ENCODE measurements at places on chromosomes 5 and 9.

GRCh38 chr9:69207503-69207902 lies 33.4 kb downstream of the TJP2 start:
- DNase-seq, result no peak

GRCh38 chr5:35356725-35357124 lies 126.4 kb upstream of the PRLR start:
- DNase-seq, result no peak

DNA sequence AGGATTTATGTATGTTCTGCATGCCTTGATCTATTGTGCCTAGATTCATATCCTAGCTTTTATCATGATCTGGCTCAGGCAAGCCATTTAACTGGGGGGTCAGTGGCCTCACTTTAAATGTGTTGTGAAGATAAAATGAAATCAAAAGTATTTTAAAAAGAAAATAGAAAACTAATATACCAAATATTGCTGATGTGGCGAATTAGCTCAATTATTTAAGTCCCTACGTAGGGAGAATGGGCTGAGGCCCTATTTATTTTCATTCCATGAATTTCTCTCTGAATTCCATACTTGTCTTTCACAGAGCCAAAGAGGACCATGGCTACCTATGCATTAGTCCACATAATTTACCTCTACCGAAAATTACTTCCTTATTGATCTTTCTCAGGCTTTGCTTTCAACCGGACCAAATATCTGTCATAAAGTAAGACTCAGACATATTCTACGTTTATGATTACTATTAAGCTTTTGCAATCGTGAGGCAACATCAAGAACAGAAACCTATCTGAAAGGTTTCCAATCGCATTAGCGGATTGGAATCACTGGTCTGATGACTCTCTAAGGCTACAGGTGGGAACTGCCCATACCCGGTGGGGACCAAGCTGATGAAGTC lies 1.7 kb downstream of the MBLAC2 start:
- no peak for DNase-seq

GRCh38 chr5:76099286-76099702 lies 16.1 kb downstream of the SV2C start:
- DNase-seq, result no peak

DNA sequence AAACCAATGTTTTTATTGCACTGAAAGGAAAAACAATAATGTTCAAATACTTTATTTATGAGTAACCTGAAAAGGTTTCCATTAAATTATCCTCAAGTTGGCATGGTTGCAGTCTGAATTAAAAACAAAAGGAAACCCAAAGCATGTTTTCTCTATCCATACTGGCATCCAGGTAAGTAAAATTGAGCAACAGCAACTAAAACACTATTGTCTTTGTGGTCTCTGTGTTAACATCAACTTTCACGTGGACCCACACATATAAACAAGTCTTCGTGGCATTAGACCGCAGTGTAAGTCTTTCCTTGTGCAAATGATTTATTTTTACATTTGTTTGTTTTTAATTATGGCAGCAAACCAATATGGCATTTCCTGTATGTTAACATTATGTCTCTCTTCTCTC lies 757.6 kb downstream of the SEMA5A start:
- DNase-seq, result no peak

DNA sequence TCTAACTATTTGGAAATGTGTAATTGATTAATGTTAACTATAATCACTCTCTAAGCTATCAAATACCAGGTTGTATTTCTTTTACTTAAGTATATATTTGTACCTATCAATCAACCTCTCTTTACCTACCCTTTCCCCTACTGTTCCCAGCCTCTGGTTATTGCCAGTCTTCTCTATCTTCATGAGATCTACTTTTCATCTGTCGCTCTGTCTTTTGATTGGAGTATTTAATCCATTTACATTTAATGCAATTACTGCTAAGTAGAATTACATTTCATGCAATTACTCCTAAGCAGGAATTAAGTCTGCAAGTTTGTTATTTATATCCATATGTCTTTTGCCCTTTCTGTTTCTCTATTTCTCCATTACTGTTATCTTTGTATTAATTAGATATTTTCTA lies 148.1 kb downstream of the MAT2B start:
- DNase-seq, result no peak

- no peak for DNase-seq
Measured at GRCh38 chr5:169395136-169395535, 94.2 kb upstream of the SLIT3 start.

DNA sequence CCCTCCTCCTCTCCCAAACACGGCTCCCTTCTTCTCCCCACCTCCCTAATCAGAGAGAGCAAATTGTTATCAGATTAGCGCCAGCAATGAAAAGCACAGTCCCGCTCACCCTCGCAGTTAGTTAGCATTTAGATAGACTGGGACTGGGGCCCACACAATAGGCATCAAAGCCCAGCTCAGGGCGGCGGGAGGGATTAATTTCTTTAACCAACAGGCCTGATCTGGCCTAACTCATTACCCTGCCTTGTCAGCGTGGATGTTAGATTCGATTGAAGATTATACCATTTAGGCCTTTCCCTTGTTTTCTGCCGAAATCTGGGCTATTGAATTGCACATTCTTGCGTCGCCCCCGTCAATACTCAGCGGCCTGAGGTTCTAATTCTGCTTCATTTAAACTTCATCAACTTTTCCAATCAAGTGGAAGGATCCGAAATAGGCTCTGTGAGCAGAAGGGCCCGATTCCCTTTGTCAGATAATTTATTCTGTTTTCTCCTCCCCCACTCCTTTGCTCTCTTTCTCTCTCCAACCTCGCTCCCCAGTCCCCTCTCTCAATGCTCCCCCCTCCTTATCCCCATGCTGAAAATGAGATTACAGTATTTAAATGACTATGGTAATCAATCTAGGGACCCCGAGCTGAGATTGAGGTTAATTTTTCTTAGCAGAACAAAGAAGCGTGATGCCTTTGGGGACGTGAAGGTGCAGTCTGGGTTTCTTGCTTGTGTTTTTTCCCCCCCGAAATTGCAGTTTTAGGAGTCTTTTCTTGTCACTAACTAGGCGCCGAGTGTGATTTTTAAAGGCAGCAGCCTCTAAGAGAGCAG lies 15.1 kb downstream of the CFAP77 start:
- DNase-seq, result no peak

DNA sequence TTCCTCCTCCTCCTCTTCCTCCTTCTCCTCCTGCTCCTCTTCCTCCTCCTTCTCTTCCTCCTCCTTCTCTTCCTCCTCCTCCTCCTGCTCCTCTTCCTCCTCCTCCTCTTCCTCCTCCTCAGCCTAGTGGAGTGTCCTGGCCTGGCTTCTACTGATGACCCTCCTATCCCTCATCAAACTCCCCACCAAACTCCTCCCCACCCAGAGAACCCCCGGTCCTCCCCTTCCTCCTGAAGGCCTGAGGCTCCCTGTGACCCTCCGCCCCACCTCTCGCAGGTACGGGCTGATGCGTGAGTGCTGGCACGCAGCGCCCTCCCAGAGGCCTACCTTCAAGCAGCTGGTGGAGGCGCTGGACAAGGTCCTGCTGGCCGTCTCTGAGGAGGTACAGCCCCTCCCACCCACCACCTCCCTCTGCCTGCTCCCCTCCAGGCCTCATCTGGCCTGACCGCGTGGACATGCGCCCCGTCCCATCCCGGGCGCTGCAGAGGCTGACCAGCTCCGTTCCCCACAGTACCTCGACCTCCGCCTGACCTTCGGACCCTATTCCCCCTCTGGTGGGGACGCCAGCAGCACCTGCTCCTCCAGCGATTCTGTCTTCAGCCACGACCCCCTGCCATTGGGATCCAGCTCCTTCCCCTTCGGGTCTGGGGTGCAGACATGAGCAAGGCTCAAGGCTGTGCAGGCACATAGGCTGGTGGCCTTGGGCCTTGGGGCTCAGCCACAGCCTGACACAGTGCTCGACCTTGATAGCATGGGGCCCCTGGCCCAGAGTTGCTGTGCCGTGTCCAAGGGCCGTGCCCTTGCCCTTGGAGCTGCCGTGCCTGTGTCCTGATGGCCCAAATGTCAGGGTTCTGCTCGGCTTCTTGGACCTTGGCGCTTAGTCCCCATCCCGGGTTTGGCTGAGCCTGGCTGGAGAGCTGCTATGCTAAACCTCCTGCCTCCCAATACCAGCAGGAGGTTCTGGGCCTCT lies 10.6 kb downstream of the FGFR4 start:
- DNase-seq, result no peak

GRCh38 chr5:129820-130219 lies 37.9 kb downstream of the PLEKHG4B start:
- DNase-seq, result no peak

DNA sequence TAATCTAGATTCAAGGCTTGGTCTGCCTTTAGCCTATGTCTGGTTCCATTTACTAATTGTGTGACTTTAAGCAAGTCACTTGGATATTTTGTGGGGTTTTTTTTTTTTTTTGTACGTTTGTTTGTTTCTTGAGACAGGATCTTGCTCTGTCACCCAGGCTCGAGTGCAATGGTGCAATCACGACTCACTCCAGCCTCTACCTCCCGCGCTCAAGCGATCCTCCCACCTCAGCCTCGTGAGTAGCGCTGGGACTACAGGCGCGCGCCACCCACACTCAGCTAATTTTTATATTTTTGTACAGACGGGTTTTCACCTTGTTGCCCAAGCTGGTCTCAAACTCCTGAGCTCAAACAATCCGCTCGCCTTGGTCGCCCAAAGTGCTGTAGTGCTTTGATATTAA lies 1.1 kb upstream of the PFDN1 start:
- DNase-seq, result no peak

DNA sequence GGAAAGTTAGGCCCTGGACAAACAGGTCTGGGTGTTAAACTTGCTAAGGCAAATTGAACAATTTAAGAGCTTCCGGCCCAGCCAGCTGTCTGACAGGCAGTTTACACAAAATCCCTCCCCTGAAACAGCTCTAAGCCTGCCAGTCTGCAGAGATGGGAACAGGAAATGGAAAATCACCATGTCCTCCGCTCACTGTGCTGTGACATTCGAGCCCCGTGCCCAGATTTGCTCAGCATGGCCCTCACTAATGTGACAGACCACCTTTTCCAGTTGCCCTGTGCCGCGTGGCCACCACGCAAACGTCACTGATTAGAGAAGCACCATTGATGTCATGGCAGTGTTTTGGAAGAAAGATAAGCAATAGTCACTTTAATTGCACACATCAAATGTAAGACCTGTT lies 41.0 kb downstream of the CCNJL start:
- DNase-seq, result no peak

- DNase-seq, result no peak
Measured at GRCh38 chr5:165881259-165881658, 2375.8 kb downstream of the MAT2B start.

- no peak for DNase-seq
Measured at GRCh38 chr9:93712896-93713295, 136.5 kb downstream of the PHF2 start.

- no peak for DNase-seq
Measured at GRCh38 chr5:3607541-3608181, 12.0 kb downstream of the IRX1 start.

- no peak for DNase-seq
Measured at GRCh38 chr5:134125039-134126015, 10.8 kb downstream of the TCF7 start.

DNA sequence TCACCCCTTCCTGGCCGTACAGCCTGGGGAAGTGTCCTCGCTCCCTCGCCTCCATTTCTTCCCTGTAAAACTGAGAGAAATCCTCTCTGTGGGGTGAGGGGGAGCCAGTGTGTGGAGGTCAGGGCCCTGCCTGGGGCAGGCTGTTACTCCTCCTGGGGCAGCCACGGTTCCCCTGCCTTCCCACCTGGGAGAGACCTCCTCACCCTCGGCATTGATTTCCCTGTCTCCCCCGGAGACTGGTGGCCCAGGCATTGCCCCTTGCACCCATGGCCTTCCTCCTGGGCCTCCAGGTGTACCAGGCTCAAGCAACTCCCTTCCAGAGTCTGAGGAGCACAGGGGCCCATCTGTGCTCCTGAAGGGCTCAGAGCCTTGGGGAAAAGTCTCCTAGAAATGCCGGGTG lies 75.6 kb upstream of the RNU6ATAC start:
- DNase-seq, result no peak

DNA sequence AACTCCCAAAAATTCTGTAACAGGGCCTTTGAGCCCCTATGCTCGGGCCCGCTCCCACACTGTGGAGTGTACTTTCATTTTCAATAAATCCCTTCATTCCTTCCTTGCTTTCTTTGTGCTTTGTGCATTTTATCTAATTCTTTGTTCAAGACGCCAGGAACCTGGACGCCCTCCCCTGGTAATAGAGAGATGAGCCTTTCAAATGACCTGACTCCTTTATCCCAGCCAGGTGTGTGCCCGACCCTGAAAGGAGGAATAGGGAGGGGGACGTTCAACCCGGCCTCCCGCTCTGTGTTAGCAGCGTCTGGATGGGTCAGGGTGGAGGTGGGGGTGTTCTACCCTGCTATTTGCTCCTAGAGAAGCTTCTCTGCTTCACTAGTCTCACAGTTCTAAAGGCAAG lies 53.9 kb downstream of the FXN start:
- no peak for DNase-seq

GRCh38 chr9:36772449-36773403 lies 200.0 kb downstream of the MELK start:
- no peak for DNase-seq

DNA sequence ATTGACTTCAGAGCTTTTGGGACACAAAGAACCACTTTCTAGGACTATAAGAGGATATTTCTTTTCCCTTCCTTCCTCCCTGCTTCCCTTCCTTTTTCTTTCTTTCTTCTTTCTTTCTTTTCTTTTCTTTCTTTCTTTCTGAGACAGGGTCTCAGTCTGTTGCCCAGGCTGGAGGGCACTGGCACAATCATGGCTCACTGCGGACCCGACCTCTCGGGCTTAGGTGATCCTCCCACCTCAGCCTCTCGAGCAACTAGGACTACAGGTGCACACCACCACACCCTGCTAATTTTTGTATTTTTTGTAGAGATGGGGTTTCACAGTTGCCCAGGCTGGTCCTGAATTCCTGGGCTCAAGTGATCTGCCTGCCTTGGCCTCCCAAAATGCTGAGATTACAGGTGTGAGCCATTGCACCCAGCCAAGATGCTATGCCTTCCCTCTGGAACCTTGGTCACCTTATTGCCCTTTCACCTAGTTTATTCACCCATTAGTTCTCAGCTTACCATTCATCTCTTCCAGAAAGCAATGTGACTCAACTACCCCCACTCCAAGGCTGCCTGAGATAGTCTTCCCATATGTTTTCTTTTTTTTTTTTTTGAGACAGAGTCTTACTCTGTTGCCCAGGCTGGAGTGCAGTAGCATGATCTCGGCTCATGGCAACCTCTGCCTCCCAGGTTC lies 10.1 kb downstream of the PLIN2 start:
- DNase-seq, result no peak

DNA sequence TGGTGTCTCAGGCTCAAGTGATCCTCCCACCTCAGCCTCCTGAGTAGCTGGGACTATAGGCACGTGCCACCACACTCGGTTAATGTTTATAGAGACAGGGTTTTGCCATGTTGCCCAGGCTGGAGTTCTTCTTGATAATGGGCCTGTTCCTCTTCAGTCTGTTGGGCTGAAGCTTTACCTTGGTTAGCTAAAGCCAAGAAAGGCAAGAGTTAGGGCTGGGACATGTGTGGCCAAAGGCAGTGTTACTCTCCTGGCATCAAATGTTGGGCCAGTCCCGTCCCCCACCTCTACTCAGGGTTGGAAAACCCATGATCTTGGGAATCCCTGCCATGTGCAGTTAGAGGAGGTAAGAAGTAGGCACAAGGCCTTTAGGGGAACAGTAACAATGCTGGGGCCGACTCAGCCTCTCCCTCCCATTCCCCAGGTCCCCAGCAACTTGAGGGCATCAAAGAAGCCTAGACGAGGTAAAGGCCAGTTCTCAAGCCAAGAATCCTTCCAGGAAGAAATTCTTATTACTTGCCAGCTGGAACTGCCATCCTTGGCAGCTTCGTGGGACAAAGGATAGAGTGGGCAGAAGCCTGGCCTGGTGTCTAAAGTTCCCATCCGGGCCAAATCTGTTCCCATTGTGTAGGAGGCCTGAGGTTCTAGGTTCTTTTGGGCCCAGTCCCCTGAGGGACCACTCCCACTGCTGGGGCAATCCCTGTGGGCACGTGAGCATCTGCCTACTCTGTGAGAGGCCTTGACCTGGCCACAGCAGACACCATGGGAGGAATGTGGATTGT lies 4.5 kb downstream of the EGR1 start:
- no peak for DNase-seq

Measured in stimulated activated CD4-positive, alpha-beta T cell treated with anti-CD3 and anti-CD28 coated beads, Interleukin-12 subunit alpha, Interleukin-12 subunit beta, amount 100 ng/mL, for 48 hours (primary cell).